Substantia nigra (tissue), 51 donors: ENCODE measurements at places on chromosomes 4 and X.

DNA sequence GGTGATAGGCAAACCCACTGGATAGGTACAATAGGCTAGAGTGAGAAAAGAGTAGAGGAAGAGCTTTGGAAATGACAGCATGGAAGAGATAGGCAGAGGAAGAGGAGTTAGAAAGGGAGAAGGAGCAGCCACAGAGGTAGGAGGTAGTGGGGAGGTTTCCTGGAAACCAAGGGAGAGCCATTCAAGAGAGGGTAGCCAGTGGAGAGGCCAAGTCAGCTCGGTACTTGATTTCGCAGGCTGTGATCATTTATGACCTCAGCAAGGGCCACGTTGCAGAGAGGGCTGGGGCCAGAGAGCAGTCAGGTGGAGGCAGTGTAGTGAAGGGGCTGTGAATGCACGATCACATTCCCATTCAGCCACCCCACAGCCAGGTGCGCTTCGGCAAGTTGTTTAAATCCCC lies 76.0 kb downstream of the TMEM131L start:
- DNase-seq, result no peak

- DNase-seq, result no peak
Observed at GRCh38 chr4:151806511-151806927, 45.7 kb upstream of the GATB start.

- DNase-seq, result no peak
Observed at GRCh38 chr4:16725252-16725651, 173.2 kb downstream of the LDB2 start.

- no peak for DNase-seq
Observed at GRCh38 chr4:68724426-68724825, 54.0 kb upstream of the UGT2B15 start.

GRCh38 chr4:183147196-183147595 lies 48.1 kb downstream of the WWC2 start:
- DNase-seq, result no peak

GRCh38 chrX:136794080-136794479 lies 13.3 kb upstream of the ARHGEF6 start:
- DNase-seq, result no peak

DNA sequence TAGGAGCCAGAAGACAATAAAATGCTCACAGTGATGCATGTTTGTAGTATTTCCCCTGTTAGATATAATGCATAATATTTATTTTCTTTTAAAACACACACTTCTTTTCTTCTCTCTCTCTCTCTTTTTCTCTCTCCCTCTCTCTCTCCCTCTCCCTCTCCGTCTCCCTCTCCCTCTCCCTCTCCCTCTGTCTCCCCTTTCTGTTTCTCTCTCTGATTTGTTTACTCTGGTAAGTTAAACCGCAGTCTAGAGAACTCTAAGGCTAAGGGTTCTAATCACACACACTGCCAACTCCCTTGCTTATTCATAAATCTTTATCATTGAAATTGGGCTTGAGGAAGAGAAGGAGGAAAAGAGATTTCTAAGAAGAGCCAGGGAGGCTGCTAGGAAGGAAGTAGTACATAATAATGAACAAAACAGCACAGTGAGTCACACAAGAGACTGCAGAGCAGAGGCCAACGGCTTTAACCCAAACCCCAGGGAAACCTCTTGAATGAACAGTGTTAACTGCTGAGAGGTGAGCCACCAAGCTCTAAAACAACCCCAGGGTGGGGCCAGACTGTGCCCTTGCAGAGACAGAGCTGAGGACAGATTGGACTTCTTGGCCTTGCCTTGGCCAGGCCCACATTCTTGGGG lies 9.1 kb upstream of the PHOX2B start:
- DNase-seq, result no peak

GRCh38 chr4:94290245-94290644 lies 52.4 kb downstream of the HPGDS start:
- no peak for DNase-seq

- DNase-seq, result no peak
Observed at GRCh38 chrX:100297728-100298127, 112.3 kb downstream of the PCDH19 start.

DNA sequence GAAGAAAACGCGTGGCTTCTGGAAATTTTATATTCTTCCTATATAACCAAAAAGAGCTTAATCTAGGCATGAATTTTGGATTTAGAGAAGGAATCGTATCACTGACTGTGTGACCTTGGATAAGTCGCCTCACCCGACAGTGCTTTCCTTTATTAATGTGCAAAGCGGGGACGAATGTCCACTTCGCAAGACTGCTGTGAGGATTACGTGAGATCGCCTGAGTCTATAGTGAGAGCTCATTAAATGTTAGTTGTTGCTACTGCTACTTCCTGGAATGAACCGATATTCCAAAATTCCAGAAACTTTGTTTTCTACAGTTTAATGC lies 448 bp upstream of the TBC1D8B start:
- DNase-seq, result no peak

- no peak for DNase-seq
Observed at GRCh38 chr4:148268835-148269234, 173.4 kb downstream of the NR3C2 start.

DNA sequence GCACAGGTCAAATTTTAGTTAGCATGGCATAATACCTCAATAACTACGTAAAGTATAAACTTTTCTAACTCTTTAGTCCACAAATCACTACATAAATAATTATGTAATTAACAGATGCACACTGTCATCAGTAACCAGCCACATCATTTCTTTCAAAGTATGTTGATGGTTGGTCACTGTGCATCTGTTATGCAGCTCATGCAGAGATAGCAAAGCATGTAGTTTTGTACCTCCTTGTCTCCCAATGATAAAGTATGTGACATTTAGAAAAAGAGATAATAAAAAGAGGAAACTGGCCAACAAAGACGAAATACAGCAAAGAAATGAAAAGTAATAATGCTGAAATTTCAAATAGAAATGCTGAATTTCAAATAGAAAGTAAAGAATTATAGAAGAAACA lies 2.9 kb downstream of the LAMTOR3 start:
- DNase-seq, result no peak
